NCI-H1436 treated with DMSO at 0.1 percent for 48 hours (cell line): ENCODE measurements at places on chromosomes 3 and 15.

DNA sequence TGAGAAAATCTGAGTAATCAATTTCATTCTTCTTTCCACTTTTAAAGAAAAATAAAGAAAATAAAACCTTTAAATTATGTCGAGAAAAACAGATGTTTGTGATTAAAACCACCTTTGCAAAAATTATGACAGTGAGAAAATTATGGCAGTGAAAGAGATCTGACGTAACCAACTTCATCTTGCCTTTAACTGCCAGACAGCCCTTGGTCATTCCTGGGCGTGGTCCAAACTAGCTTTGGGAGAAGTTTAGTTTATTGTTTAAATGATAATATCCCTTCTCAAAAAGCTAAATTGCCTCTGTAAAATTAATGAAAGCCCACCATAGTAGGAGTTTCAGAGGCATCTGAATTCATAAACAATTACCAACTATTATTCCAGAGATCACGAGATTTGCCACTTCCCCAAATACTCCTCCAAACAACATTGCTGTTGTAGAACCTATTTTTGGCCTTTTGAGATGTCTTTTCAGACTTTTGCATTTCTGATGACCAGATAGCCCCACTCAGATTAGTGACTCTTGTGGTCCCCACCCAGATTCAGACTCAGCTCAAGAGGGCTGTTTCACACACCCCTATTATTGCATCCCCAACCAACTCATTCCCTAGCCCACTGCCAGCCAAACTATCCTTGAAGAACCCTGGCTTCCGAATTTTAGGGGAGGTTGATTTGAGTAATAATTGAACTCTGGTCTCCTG is 664.4 kb upstream of the CBLB start:
- DNase-seq: no peak

DNA sequence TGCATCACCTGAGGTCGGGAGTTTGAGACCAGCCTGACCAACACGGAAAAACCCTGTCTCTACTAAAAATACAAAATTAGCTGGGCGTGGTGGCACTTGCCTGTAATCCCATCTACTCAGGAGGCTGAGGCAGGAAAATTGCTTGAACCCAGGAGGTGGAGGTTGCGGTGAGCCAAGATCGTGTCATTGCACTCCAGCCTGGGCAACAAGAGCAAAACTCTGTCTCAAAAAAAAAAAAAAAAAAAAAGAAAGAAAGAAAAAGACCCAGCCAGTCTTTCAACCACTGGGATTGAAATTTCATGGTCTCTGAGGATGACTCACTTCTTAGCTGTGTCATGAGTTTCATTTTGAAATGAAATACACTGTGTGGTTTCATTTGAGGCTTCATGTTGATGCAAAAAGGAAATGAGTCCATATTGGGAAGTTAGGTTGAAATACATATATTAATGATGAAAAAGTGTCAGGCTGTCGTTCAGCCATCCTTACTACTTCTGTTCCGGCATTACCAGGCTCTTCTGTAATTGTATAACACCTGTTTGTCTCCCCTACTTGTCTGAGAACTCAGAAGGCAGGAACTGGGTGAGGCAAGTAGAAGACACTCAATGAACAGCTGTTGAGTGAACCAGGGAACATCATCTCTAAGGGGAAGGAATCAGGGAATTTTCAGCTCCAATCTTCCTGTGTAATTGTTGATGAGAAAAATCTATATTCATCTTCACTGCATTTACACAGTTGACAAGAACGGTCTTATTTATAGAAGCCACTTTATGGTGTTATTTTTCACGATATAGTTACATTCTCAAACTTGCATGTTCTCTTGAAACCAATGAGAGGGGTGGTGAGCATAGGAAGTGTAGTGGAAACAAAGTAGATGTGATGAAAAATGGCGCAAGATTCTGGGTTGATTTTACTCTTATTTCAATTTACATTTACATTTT is 87.4 kb downstream of the NFKBIZ start:
- no peak for DNase-seq

GRCh38 chr3:32376115-32376514 is 15.5 kb upstream of the CMTM7 start:
- DNase-seq: no peak

GRCh38 chr15:67322481-67322880 is 67.9 kb downstream of the IQCH start:
- no peak for DNase-seq

GRCh38 chr3:49013113-49013737 is 5.2 kb downstream of the DALRD3 start:
- no peak for DNase-seq

GRCh38 chr3:58829321-58830000 is 162.9 kb upstream of the FAM3D start:
- no peak for DNase-seq
